Ovary (tissue), 10 donors: ENCODE measurements at places on chromosomes 2 and 18. TPM values are rescaled to one million over a fixed set of nuclear protein-coding genes. Genes with fewer than 3 reads are reported as not detected.

Gene WNT10A
- not detected for total RNA-seq

Gene AQP12A
- total RNA-seq = not detected

Gene LAMA3
- 44.9 TPM for total RNA-seq

Gene MROH2A
- not detected for total RNA-seq

Gene SKA1
- total RNA-seq = 0.71 TPM

GRCh38 chr2:173959358-173959884, 5.8 kb downstream of the SP3 start:
- DNase-seq = no peak

GRCh38 chr2:17736989-17737388, 16.6 kb downstream of the SMC6 start:
- DNase-seq = no peak

DNA sequence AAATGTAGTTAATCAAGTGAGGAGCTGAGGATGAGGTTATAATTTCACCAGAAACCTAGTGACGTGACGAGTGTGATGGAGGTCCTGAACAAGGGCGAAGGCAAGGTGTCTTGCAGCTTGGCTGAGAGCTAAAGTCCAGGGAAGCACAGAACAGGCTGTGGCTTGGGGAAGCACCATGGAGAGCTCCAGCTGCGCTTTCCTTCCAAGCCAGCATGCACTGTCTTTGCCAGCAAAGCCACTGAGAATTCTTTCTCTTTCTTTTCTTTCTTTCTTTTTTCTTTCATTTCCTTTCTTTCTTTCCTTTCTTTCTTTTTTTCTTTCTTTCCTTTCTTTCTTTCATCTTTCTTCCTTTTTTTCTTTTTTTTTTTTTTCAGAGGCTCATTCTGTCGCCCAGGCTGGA, 239.3 kb downstream of the FBXO15 start:
- no peak for DNase-seq

- DNase-seq = no peak
Measured at GRCh38 chr2:30356071-30356470, 91.0 kb upstream of the LCLAT1 start.

- DNase-seq = no peak
Measured at GRCh38 chr2:6750411-6751158, 115.1 kb downstream of the CMPK2 start.

- DNase-seq = no peak
Measured at GRCh38 chr2:161357097-161357496, 48.9 kb downstream of the PSMD14 start.

- DNase-seq = no peak
Measured at GRCh38 chr2:51387235-51387634, 355.3 kb upstream of the NRXN1 start.

DNA sequence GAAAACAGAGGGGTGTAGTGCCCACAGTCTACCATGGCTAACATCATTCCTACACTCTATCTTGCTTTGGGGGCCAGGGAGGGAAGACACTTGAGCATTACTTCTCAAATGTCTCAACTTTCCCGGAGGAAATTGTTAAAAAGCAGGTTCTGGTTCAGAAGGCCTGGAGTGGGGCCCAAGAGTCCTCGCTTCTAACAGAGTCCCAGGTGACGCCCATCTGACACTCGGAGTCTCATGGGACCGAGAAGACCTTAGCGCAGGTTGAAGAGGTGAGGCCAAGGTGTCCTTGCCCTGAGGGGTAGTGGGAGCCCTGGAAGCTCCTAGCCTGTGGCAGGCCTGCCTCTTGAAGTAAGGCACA, 40.1 kb downstream of the ZFP36L2 start:
- DNase-seq = no peak
